ENCODE measurements at places on chromosomes 1 and 21. TPM values are rescaled to one million over a fixed set of nuclear protein-coding genes. Genes with fewer than 3 reads are reported as not detected.

- no peak for DNase-seq
Measured at GRCh38 chr1:109158433-109158832, 44.5 kb downstream of the ELAPOR1 start.

The ID3 gene
- total RNA-seq = 70.4 TPM

The OR2T29 gene
- total RNA-seq = not detected

The SLC9A1 gene
- 15.3 TPM for total RNA-seq

GRCh38 chr1:89837036-89837481 lies 16.2 kb downstream of the LRRC8D start:
- no peak for DNase-seq

The LAMC2 gene
- total RNA-seq = not detected

The RBM15 gene
- 70.8 TPM for total RNA-seq
